Hypothalamus (tissue), 51 donors: ENCODE measurements at places on chromosomes 4 and X.

- DNase-seq: no peak
These were observed 58.4 kb downstream of the IL21 start for GRCh38 chr4:122562449-122562848.

DNA sequence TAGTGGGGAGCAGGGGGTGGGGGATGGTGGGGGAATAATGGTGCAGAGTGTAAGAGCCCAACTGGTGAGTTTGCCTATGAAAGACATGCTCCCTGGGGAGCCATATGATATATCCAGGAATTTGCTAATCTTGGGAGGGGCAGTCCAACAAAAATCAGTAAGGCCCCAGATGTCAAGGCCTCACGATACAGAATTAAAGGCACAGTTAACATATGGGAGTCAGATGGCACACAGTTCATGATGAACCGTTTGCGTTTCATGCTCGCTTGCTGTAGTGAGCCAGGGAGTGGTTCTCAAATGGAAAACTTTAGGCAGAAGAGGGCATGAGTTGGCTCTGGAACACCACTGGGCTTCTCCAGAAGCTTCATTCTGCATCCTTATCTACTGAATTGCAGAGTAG lies 33.9 kb upstream of the VCX2 start:
- no peak for DNase-seq

GRCh38 chrX:153441981-153442380 lies 3.9 kb downstream of the TREX2 start:
- no peak for DNase-seq

DNA sequence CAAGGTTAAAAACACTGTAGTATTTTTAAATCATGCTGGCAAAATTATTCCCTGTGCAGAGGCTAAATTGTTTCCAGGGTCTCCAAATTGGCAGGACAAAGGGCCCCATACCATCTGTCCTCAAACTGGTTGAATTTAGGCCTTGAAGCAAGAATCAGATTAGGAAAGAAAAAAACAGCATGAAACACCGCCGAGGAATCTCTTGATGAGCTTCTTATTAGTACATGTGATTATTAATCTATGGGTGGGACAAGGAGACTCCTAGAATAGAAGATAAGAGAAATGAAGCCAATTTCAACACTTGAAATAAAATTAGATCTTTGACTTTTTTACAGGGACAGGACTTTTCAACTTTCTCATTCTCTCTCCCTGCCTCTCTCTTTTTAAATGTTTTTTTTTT lies 7.1 kb upstream of the CLNK start:
- DNase-seq: no peak

DNA sequence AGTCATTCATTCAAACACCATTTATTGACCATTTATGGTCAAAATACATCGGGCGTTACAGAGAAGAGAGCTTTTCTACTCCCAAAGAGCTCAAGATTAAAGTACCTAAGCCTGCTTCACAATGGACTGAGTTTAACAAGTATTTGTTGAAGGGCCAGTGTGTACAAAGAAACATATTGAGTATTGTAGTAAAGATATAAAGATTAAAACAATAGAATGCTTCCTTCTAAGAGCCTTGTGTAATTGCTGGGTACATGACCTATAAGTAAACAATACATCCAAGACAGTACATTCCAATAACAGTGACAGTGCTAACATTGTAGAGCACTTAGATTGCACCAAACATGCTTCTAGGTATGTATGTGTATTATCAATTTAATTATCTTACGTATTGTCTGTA lies 695.5 kb downstream of the PCDH7 start:
- DNase-seq: no peak

GRCh38 chr4:30714408-30715031 lies 5.6 kb upstream of the PCDH7 start:
- DNase-seq: no peak

DNA sequence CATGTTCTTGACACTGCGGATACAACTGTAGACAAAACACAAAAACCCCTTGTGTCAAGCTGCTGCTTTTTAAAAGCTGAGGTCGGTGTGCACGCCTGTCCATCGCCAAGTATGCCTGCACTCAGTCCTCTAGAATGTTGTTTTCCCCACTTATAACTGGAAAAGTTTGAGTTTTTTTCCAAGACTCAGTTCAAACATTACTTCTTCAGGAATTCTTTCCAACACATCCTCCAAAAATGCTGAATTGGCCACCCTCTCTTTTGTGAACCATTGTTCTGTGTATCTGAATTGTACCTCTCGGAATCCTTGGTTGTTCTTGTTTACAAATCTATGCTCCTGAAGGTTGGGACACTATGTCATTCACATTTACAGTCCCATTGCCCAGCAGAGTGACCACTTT lies 94.6 kb downstream of the REELD1 start:
- no peak for DNase-seq

DNA sequence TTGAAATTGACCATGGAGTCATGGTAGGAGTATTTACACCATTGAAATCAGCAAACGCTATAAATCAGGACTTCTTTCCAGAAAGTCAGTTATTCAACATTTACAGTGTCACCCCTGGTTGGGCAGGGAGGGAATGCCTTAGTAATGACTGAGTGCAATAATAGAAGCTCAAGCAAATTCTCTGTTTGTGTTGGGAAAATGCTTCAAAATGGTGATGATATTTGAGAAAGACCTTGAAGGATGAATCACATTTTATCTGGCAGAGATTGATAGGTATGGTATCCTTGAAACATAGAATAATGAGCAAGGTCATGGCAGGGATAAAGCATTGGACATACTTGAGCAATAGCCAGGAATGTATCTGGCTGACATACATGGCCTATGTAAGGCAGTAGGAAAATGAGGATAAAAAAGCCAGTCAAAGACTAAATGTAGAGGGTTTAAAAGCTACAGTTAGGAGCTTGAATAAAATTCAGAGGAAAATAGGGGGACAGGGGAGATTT lies 248.7 kb downstream of the FMR1NB start:
- DNase-seq: no peak
